ENCODE measurements at places on chromosomes 2 and 18. TPM values are rescaled to one million over a fixed set of nuclear protein-coding genes. Genes with fewer than 3 reads are reported as not detected.
A peak's percentile ranks its signal among the peaks of the same experiment; 100 is the strongest.

GRCh38 chr2:181697126-181697525, 16.8 kb upstream of the NEUROD1 start:
- no peak for DNase-seq

GRCh38 chr18:8715599-8715998, 10.2 kb downstream of the MTCL1 start:
- DNase-seq: peak; percentile 22

GRCh38 chr18:36469461-36469860, 171.9 kb downstream of the FHOD3 start:
- no peak for DNase-seq

DNA sequence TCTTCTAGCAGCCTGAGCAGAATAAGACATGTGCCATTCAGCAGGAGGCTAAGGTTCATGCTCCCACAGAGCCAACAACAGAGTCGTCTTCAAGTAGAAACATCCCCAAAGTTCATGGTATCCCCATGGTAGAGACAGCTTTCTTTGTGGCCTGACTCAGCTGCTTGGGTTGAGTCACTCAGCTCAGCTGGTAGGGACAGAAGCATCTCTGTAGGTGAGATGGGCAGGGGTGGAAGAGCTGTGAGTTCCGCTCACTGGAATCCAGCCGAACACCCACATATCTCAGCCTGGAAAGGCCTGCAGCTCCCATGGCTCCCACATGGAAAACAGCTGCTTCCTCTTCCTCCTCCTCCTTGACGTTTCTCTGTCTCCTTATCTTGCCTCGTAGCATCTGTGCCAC, 792.7 kb downstream of the RNF144A start:
- no peak for DNase-seq

- DNase-seq: no peak
Observed at GRCh38 chr2:66987733-66988132, 409.4 kb upstream of the ETAA1 start.

DNA sequence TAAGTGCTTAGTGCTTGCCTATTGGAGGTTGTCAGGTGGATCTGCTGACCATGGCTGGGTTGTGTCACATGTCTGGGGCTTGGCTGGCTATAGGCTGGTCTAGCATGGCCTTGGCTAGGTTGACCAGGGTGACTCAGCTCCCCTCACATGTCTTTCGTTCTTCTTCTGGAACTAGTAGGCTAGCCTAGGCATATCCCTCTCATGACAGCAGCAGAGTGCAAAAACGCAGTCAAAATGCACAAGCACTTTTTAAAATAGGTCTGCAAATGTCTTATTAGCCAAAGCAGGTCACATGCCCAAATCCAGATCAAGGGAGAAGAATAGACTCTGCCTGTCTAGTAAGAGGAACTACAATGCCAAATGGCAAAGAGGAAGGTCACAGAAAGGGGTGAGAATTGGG, 179.7 kb upstream of the ACVR2A start:
- no peak for DNase-seq

DNA sequence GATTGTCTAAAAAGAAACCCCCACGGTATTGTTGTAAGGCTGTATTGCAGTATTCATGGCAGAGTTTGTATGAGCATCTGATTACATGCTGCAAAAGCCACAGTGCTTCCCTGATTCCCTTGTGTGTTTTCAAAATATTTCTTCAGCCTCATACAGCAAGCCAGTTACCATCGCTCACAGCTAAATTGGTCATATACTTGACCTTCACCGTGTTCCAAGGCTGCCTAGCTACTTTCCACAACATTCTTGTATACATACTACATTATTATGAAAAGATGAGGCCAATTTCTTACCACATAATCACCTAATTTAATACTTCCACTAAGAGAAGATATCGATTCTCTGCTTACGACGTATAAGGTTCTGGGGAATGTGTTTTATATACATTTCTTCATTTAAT, 576.3 kb upstream of the CNTNAP5 start:
- no peak for DNase-seq

Gene CD8A
- 3.0 TPM for total RNA-seq

Gene KCNG2
- total RNA-seq: not detected

Gene IL1A
- 16.4 TPM for total RNA-seq

Gene NFATC1
- 83.7 TPM for total RNA-seq

Gene UGT1A3
- not detected for total RNA-seq

Gene SCG2
- total RNA-seq: not detected

Measured in activated CD4-positive, alpha-beta memory T cell treated with anti-CD3 and anti-CD28 coated beads for 36 hours (primary cell).